ENCODE measurements at places on chromosomes 6 and 20.

DNA sequence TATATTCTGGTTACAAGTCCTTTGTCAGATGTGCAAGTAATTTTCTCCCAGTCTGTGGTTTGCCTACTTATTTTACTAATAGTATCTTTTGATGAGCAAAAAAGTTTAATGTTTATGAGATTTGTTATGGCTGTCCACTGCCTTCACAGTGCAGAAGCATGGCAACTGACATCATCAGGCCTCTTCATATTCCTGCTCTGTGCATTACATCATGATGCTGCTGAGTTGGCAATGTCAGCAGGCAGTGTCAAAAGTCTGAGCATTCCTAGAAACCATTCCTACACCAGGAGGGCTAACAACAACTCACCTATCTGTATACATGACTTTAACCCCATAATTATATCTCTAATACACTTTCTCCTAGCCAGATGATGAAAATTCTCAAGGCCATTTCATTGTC is 10.8 kb upstream of the OR2B2 start:
- DNase-seq = no peak

DNA sequence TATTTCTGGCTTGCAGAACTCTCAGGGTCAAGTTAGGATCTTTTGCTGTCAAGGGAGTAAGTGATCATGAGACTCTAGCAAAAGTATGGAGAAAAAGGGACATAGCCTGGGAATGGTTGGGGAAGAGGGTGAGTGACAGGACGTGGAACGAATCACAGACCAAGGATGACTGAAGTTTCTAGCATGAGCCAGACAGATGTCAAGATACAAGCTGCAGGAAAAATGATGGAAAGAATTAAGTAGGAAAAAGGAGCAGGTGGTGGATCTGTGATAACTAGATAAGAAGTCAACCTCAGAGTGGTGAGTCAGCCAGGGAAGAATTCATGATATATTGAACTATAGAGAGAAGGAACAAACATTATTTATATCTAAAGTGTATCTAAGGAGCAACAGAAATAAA is 159.8 kb upstream of the SYNDIG1 start:
- no peak for DNase-seq

DNA sequence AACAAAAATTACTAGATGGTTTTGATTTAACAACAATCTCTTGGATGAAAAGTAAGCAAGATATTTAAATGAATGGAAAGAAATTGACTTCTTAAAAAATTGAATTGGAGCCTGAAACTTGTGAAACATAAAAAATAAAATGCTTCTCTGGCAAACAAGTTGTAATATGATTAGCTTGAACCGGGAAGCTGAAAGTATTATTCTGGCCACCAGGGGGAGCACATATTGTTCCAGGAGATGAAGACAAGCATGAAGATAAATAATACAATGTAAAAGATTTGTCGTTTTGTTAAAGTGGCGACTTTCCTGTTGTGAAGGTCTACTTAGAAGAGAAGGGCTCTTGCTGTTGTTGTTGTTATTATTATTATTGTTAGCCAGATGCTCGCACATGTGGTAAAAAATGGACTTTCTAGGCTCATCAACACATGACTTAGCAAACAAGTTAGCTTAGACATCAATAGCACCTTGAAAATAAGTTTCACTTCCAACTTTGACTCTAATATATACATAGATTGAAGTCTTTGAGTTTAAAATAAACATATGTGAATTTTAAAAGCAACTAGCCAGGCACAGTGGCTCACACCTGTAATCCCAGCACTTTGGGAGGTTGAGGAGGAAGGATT is 14.2 kb downstream of the PAX1 start:
- DNase-seq = peak; percentile 49

DNA sequence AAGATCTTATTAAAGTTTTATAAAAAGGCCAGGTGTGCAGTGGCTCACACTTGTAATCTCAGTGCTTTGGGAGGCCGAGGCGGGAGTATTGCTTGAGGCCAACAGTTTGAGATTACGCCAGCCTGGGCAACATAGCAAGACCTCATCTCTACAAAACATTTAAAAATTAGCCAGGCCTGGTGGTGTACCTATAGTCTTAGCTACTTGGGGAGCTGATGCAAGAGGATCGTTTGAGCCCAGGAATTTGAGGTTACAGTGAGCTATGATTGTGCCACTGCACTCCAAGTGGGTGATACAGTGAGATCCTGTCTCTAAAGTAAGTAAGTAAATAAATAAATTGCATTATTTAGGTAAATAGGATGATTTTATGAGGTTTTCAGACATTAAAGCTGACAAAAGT is 183.2 kb downstream of the ISM1 start:
- DNase-seq = no peak

- DNase-seq = no peak
These were observed 1260.8 kb upstream of the GJE1 start for GRCh38 chr6:140871911-140872310.

- DNase-seq = no peak
These were observed 63.1 kb upstream of the UNC93A start for GRCh38 chr6:167227984-167228383.

- DNase-seq = no peak
These were observed 20.1 kb upstream of the SHLD1 start for GRCh38 chr20:5730131-5730530.

DNA sequence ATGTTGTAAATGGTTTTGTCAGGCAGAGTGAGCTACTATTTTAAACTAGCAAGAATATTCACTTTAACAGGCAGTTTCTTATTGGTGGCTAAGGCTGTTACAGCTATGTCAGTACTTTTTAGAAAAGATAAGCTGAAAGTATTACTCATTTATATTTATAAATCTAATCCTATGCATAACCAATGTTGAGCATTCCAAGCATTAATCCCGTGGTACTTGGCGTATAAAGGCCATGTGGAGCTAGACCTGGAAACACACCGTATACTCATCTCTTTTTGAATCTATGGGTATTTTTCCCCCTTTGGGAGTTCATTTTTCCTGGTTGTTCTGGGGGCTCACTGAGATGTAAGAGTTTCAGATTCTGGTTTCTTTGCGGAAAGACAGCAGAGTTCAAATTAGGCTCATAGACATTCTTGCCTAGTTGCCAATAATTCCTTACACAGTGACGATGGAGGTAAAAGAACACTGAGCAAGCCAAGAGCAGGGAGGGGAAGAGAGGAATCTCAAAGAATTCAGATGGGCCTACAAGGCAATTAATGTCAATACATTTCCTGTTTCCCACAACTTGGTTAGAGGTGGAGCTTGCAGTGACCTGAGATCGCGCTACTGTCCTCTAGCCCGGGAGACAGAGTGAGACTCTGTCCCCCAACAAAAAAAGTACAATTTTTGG is 211.5 kb downstream of the SOX4 start:
- no peak for DNase-seq

DNA sequence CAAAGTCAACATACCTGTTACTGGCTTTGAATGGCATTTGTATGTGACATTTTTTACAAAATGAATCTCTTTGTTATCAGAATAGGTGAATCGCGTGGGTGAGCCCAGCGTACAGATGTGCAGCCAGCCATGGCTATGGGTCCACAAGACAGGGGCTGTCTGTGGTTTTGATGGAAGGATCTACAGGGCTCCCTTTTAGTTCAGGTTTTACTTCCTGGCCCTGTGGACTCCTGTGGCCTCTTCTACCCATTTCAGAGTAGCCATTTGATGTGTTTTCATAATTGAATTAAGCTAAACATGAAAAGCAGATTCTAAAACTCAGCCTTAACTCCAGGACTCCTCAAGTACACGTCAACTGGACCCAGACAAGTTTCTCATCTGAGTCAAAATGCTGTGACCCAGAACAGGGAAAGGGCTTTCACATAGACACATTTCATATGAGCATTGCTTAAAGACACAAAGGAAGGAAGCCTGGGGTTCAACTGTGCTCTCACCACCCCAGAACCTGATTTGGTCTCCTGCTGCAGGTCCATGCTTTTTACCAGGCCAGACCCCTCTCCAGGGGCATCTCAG is 105.3 kb upstream of the NAA20 start:
- DNase-seq = no peak

GRCh38 chr6:140281236-140281635 is 906.8 kb upstream of the CITED2 start:
- DNase-seq = no peak

DNA sequence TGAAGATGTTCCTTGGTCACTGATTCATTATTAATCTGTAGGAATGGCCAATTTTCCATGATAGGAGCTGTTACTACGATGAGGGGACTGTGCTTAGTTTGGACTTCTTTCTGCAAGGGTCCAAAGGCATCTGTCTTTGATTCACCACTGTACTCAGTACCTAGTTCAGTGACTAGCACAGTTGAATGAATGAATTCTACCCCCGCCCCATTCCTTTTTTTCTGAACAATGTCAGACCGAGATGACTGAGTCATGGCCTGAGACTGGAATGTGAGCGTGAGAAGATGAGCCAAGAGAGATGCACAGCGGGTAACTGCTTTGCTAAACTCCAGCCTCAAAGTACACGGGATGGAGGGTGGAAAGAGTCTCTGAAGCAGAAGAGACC is 419 bp upstream of the SNHG17 start:
- DNase-seq = no peak

GRCh38 chr6:166853371-166854325 is 102.7 kb downstream of the RNASET2 start:
- no peak for DNase-seq

DNA sequence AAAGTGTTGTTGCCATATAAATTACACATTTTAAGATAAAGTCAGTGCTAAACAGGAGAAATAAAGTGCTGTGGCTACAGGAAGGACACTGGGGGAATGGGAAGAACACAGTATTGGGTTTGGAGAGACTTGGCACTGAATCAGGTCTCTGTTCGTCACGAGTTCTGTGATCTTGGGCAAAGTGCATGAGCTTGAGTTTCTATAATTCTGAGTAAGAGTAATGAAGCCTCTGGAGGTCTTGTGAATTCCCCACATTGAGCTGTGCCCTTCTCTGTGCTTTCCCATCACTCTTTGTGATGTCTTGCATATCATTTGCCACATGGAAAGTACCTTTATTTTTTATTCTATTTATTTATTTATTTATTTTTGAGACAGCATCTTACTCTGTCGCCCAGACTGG is 16.8 kb upstream of the EEF1A1 start:
- DNase-seq = no peak

GRCh38 chr6:3538536-3538935 is 81.7 kb upstream of the SLC22A23 start:
- no peak for DNase-seq

- peak; percentile 41 for DNase-seq
These were observed 592.3 kb downstream of the PKHD1 start for GRCh38 chr6:51495096-51495495.

DNA sequence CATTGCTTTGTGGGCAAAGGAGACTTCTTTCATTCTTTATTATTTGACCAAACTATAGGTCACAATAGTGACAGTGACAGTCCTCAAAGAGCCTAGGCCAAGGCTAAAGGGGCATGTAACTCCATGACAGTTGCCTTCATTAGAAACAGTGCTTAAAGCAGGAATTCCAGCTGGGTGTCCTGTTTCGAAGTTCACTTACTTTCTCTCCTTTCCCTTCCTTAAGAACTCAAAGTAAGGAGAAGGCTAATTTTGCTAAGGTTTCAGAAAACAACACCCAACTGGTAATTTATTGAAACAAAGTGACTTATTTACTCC is 48.1 kb upstream of the HEY2 start:
- no peak for DNase-seq

DNA sequence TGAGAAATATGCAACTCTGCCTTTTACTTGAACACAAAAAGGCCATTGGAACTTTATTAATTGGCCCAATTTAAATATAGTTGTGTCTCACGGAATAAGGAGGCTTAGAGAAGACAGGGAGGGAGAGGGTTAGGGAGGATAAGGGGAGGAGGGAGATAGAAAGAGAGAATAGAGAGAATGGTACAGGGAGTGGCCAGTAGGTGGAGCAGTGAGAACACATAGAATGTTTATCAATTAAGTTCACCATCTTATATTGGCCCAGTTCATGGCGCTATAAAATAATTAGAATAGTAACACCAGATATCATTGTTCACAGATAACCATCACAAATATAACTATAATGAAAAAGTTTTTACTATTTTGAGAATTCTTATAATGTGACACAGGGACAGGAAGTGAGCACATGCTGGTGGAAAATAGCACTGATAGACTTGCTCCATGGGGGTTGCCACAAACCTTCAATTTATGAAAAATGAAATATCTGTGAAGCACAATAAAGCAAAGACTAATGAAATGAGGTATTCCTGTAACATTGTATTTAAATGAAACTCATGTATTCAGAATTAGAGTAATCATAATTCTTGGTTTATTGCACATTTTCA is 374.1 kb upstream of the MANEA start:
- DNase-seq = no peak

DNA sequence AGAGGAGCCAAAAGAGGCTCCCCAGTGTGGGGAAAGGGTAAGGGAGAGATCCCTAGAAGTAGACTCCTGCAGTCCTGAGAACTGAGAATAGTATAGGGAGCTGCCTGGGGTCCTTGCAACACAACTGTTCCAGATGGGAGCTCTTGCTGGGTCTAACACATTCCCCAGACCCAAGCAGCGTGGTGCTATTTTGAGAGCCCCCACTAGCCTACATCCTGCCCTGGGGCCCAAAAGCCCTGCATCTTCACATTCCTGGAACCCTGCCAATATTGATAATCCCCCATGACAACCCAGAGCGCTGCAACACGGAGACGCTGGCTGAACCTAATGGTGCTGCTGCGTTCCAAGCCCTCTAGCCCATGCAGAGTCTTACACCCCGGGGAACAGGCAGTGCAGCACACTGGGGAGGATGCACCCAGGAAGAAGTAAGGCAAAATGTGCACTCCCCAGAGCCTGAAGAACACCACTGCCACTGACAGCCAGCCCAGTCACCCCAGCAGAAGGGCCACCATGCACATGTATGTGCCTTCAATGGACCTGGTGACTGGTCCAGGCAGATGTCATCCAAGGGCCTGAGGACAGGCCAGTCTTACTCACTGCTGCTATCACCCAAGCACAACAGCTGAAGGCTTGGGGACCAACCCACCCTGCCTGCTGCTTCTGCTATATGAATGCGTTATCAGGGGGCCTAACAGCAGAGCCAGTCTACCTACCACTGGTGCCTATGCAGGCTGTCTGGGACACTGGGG is 7.0 kb upstream of the RNF217 start:
- DNase-seq = no peak

DNA sequence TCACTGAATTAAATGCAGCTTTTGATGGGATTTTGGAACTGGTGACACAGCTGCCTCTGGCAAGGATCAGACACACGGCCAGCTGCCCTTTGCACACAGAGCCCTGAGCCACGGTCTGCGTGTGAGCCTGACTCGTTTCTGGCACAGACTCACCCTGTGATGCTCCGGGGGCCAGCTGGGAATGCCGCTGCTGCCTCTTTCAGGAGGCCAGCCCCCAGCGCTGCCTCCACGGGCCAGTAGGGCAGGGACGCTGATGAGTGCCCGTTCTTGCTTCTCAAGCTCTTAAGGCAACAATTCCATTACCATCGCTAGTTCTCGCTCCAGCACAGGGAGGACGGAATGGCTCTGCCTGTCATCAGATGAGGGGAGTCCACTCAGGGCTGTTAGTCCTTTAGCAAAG is 61.6 kb downstream of the IRF4 start:
- peak; percentile 77 for DNase-seq

- DNase-seq = no peak
These were observed 80.6 kb upstream of the BHLHE23 start for GRCh38 chr20:63087236-63087871.

GRCh38 chr6:39681674-39682121 is 43.5 kb downstream of the KIF6 start:
- DNase-seq = no peak

GRCh38 chr20:57893366-57893999 is 183.7 kb upstream of the PMEPA1 start:
- DNase-seq = no peak

- DNase-seq = no peak
These were observed 137.5 kb upstream of the AGPAT4 start for GRCh38 chr6:161411265-161411944.

GRCh38 chr6:83192456-83192855 is 609 bp downstream of the PGM3 start:
- DNase-seq = no peak

GRCh38 chr6:138037009-138037504 is 70.2 kb downstream of the PERP start:
- DNase-seq = no peak

All from amygdala (tissue), 56 donors.